Activated naive CD4-positive, alpha-beta T cell (primary cell): ENCODE measurements at places on chromosomes 13 and 19.

DNA sequence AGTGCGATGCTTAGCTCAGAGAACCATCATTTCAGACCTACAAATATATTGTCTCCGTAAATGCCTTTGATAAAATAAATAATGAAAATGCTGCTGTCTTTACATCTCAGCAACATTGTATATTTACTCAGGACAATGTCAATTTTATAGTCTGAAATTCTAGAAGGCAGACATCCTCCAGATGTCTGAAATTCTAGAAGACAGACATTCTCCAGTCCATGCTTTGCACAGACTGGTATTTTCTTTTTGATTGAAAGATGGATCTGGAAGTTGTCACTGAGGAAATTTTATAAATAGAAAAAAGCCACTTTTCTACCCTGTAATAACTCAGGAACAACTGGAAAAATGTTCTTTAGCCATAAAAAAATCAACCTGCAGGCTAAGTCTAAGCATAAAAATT, 2293.3 kb downstream of the PCDH9 start:
- DNase-seq, result no peak

GRCh38 chr13:74696148-74696922, 562.1 kb upstream of the KLF12 start:
- no peak for DNase-seq

DNA sequence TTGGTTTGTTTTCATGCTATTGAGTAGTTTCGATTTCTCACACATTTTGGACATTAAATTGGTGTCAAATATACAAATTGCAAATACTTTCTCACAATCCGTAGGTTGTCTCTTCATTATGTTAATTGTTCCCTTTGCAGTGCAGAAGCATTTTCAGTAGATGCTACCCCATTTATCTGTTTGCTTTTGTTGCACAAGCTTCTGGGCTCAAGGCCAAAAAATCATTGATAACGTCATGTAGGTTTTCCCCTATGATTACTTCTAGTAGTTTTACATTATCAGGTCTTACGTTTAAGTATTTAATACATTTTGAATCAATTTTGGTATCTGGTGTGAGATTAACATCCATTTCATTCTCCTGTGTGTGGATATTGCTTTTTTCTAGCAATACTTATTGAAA, 14.0 kb upstream of the ZNF347 start:
- no peak for DNase-seq

DNA sequence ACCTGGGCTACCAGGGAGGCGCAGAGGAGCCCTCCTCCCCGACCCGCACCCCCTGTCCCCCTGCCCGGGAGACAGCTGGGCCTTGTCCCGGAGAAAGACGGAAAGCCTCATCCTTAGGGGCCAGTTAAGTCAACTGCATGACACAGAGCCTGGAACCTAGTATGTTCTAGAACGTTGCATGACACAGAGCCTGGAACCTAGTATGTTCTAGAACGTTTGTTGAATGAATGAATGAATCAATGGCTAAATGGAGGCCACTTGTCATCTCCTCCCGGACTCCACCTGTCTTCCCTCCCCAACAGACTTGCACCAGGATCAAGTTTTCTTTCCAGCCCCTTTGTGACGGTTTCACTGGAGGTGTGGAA, 706 bp downstream of the SERP2 start:
- DNase-seq, result no peak
